Spleen (tissue), 13 donors: ENCODE measurements at places on chromosomes 1 and 21.

DNA sequence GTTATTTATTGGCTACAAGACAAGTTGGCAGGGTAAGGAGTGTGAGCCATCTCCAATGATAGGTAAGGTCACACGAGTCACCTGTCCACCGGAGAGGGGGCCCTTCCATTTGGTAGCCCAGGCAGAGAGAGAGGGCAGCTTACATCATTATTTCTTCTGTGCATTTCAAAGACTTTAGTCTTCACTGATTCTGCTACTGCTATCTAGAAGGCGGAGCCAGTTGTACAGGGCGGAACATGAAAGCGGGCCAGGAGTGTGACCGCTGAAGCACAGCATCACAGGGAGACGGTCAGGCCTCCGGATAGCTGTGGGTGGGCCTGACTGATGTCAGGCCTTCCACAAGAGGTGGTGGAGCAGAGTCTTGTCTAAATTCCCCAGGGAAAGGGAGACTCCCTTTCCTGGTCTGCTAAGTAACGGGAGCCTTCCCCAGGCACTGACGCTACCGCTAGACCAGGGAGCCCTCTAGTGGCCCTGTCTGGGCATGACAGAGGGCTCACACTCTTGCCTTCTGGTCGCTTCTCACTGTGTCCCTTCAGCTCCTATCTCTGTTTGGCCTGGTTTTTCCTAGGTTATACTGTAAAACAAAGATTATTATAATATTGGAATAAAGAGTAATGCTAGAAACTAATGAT is 36.7 kb downstream of the ZNF695 start:
- peak; percentile 81 for DNase-seq

DNA sequence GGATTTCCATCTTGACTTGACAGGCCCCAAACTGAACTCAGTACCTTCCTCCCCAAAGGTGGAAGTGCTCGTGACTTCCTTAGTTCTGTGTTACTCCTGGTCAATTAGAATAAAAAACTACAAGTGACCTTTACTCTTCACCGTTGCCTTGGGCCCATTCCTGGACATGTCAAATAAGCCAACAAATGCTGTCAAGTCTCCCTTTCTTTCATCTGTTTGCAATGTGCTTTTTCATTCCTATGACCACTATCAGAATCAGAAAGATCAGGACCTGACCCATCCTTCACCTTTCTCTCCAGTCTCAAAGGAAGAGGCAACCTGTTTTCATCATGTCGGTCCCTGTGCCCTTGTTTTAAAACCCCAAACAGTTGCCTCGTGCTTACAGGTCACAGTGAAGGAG is 4.9 kb upstream of the KCNJ10 start:
- DNase-seq, result no peak

DNA sequence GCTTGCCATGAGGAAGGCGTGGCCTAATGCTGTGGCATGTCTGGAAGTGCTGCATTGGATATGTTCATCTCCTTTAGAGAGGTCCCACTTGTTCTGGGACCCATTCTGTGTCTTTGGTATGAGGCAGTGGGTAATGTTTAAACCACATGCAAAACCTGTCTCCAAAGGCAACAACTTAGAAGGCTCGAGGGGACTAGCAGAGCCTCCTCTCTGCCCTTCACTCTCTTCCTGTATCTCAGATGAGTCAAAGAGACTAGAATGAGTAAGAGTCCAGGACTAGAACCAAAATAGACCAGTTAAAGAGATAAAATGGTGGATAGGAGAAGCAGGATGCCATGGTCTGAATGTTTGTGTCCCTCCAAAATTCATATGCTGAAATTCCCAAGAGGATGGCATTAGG is 220.8 kb upstream of the KIAA0040 start:
- no peak for DNase-seq

DNA sequence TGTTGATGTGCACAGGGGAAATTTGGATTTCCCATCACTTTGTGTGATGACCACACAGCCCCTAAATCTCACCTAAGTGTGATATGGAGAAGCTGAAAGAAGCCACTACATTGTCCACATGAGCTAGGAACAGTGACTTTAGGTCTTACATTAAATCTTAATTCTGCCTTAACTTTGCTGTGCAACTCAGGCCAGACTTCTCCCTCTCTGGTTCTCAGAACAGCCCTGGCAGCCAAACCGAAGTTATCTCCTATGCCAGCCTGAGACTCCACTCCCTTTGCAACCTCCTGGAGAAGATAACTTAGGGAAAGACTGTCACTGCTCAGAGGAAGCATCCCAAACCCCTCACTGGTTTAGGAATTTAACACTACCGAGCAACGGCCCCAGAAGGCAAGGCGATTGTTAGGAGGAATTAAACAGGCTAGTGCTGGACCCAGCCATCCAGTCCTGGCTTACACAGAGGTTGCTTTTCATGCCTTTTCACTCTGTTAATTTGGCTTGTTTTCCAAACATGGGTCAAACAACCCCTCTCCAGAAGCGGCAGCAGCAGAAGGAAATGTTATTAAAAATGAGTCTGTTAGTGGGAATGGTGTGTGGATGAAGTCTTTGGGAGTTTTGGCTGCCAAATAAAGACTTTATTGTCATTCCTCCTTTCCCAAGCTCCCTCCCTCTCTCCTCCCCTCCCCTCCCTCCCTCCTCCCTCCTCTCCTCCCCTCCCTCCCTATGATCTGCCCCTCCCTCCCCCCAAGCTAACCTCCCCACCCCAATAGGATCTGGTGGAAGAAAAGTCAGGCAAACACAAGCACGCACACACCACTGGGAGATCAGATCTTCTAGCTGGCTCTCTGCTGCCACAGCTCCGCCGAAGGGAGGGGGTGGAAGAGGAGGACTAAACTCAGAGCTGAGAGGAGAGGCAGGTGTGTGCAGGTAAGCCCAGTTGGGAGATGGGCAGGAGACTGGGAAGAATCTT is at the start of gene PRELP:
TSS of gene PRELP (plus strand) at position 795 of the 970 bp plus-strand sequence. CDS start 7,379 bp downstream, outside the sequence.
- DNase-seq, result peak; percentile 10

DNA sequence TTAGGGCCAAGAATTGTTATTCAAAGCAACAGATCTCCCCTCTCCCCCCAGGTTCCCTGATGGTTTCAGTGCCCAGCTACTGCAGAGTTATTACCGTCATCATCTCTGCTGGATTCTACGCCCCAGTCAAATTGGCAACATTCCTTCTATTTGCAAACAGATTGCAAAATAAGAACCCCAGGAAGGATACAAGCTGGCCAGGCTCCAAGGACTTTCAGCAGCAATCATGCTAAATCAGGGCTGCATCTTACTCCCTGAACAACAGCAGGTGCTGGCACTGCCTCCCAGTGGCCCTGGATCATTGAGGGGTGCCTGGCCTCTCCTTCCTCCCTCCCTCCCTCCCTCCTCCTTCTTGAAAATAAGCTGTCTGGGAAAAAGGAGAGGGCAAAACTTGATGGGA is 521.6 kb upstream of the BEND5 start:
- DNase-seq, result peak; percentile 73

- no peak for DNase-seq
Observed at GRCh38 chr1:233459968-233460367, 132.4 kb downstream of the MAP3K21 start.

GRCh38 chr1:246176126-246177024 is 330.7 kb downstream of the SMYD3 start:
- no peak for DNase-seq

- no peak for DNase-seq
Observed at GRCh38 chr1:162599451-162599850, 32.8 kb upstream of the DDR2 start.

DNA sequence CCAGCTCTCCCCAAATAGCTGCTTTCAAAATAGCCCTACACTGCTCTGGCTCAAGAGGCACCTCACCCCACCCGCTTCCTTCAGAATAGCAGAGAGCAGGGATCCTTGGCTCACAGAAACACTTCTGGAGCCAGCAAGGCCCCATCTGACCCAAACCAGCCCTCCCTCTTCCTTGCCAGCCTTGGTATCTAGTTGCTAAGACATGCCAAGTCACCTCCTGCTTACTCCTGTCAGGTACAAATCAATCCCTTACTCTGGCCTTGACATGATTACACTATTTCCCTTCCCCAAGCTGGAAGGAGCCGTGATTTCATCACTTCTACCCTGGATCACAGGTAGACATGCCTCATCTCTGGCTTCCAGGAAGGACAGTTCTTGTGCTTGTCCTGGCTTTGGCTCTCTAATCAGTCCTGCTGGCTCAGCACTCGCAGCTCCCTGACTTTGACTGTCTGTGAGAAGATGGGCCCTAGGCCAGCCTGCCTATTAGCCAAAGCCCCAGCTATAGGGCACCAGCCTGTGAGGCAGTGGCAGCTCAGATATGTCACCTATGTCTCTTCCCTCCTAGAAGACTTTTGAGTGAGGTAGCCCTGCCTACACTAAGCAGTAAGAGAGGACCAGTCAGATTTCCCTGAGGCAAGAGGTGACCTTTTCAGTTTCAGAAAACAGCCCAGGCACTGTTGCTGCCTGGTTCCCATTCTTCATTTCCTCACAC is 8.9 kb upstream of the MUTYH start:
- DNase-seq, result no peak

DNA sequence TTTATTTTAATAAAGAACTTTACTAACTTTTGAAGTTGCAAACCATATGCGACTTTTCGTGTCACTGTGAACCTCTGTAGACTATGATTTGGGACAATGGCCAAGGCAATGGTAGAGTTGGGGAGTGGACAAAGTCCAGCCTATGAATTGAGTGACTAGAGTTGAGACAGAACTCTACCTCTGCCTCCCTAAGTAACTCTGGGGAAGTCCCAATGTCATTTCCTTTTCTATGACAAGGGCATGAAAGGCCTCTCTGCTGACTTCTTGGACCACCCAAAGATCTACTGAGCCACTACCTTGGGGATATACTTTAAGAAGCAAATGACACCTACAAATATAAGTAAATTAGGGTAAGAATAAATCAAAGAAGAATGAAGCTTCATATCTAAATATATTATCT is 19.3 kb downstream of the BEND5 start:
- no peak for DNase-seq

DNA sequence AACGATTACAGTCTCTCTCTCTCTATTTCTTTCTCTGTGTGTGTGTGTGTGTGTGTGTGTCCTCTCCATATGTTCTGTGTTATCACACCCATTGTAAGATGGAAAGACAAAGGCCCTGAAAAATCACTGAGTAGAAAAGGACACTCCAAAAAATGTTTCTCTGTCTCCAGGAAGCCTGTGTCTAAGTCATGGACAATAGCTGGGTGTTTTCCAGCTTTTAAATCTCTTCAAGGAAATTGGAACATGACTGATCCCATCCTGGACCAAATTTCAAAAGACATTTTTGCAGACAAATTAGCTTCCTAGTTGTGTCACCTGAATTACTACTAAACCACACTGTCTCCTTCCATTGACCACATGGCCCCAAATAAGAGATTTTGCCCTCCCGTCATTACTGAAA is 31.0 kb upstream of the LMX1A start:
- no peak for DNase-seq

- DNase-seq, result no peak
Observed at GRCh38 chr1:89451011-89451410, 73.6 kb upstream of the LRRC8B start.

- no peak for DNase-seq
Observed at GRCh38 chr1:25209516-25209915, 22.8 kb downstream of the SYF2 start.

GRCh38 chr1:172627702-172628101 is 31.2 kb upstream of the FASLG start:
- DNase-seq, result no peak

- DNase-seq, result no peak
Observed at GRCh38 chr1:180881806-180882509, 30.7 kb upstream of the KIAA1614 start.

DNA sequence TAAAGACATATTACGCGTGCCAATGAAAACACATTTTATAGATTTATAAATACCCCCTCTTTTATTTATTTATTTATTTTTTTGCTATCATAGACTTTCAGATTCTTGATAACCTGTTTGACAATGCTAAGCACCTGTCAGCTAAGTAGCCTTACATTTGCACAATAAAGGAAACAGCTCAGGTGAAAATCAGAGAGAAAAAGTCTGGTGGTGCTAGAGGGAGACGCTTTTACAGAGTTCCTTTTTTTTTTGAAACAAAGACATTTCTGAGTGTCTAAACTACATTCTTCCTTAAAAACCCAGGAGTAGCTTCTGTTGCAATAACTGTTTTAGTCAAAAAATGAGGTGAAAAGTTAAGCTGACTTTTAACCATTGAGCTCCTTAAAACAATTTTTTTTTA is 1611.6 kb downstream of the NCAM2 start:
- DNase-seq, result no peak

DNA sequence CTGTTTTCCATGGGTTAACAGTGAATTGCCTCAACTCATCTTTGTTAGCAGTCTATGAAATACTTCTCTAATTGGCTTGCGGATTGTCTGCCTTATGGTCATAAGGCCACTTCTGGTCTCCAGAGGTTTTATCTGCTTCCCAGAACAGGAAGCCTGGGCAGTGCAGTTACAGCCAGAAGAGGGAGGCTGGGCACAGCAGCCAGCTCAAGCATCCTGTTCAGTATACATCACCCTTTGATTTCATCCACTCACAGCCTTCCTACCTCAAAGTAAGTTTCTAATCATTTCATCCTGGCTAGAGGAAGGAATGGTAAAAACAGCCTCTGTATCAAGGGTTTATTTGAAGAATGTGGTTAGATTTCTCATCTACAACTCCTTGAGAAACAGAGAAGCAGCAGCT is 311.5 kb upstream of the DEPDC1 start:
- peak; percentile 18 for DNase-seq

DNA sequence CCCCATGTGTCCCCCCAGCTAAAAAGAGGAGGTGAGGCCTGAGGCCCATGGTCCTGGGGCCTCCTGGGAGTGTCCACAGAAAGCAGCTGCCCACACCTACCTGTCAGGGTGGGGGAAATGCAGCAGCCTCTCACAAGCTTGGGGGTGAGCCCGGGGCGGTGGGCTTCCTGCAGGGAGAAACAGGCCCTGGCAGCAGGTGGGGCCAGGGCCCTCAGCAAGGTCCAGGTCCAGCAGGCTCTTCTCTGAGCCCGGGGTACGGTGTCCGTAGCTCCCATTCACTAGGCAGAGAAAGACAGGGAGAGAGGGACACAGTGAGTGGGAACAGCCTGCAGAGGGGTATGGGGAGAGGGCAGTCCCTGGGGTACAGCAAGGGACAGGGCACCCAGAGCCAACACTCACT is 139.0 kb downstream of the GLIS1 start:
- peak; percentile 56 for DNase-seq

DNA sequence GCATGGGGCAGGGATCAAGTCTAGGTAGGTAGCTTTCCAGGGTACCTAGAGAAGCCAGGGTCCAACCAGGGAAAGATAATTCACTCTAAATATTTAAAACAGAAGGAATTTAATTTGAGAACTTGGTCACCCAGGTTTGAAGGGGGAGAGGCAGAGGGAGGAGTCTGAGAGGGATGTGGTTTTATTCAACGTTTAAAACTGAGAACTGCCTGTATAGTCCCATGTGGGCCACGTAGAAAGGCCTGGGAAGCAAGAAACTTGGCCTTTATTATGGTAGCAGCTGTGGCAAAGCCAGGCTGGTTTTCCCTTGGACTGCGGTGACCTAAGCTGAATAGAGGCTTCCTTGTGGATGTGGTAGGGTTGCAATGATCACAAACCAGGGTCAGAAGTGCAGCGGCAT is 42.0 kb upstream of the DUSP10 start:
- DNase-seq, result no peak

DNA sequence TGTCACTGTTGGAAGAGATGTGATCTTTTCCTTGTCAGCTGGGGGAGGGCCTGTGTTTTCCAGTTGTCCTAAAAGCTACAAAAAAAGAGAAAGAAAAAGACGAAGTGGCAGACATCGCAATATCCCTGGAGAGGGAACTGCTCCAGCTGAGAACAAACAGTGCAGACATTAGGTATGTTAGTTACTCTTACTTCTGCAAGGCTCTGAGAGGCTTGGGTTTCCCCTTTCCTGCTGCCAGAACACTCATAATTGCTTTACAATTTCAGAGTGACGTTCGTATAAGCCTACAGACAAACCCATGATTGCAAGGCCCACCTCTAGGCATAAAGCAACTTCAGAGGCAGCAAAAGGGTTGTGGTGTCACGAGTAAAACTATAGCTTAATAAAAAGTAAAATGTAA is 31.1 kb downstream of the CD160 start:
- DNase-seq, result no peak
